ENCODE measurements at places on chromosomes 11 and 22.

- DNase-seq = no peak
Measured at GRCh38 chr11:69131644-69132300, 24.0 kb upstream of the SMIM38 start.

DNA sequence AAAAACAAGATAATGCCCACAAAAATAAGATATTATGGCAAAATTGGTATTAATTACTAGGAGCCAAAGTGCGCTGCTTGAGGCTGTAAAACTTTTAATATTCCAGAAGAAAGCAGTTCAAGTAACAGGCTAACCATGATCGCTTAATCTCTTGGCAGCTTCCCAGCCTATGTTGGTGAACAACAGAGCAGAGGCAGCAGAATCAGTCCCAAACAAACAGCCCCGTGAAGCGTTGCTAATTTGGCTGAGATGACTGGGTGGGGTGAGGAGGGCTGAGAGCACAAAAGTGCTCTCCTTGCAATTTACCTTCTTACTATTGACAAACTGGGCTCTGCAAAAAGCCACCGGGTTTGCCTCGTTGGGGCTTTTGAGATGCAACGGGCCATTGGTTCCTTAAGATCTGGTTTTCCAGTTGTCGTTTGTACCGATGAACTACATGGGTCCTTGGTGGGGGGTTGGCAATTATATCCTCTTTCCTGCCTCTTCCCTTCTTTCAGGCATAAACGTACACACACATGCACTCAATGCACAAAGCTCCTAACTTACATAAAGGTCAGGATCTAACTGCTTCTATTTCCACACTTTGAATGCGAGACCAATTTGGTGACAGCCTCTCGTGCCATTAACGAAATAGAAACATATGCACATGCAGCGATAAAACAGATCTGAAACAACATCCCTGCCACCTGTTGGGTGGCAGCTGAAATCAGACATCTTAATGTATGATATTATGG is 407.6 kb upstream of the CADM1 start:
- DNase-seq = no peak

DNA sequence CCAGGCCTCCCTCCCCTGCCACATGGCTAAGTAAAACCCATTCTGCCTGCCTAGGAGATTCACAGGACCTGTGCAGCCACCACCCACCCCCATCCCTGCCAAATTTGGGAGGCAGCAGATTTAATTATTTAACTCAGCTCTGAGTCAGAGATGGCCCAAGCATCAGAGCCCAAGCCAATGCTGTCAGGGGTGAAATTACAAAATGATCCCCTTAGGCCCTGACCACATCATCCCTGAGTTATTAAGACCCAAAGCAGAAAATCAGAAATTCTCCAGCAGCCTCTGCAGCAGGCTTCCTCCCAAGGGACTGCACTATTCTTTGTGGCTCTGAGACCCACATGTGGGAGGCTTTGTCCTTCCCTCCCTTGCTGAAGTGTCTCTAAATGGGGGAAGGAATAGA is 52.8 kb upstream of the RRAS2 start:
- DNase-seq = no peak

DNA sequence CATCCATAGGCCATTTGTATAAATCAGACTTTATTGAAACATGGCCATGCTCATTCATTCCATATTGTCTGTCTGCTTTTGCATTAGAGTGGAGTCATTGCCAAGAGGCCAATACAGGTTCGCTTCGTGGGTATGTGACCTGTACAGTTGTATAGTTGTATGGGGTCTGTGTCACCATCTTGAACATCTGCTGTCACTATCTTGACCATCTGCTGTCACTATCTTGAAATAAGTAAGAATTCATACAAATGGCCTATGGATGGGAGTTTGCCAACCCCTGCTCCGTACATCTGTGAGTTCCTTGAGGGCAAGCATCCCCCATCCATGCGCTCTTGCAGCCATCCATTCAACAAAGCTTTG is 44.4 kb upstream of the ANO1 start:
- no peak for DNase-seq

DNA sequence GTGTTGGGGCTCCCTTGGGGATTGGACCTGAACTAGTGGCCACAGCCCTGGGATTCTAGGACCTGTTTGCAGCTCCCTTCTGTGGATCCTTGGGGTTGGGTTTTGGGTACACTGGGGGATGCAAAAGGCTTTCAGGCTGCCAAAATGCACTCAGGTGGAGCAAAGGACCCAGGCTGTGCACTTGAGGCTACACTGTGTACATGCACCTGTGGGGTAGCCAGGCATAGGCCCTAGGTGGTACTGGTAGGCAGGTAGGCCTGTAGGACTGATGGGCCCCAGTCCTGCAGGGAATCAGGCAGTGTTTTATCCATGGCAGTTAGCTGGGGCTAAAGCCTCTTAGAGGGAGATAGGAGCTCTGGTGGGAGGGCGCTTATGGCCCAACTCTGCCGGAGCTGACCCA is 542.3 kb downstream of the LUZP2 start:
- no peak for DNase-seq

GRCh38 chr22:49811020-49811791 is 16.5 kb downstream of the BRD1 start:
- no peak for DNase-seq

Measured in stimulated activated CD8-positive, alpha-beta memory T cell treated with anti-CD3 and anti-CD28 coated beads, Interleukin-4, amount 100 ng/mL, for 1 hour (primary cell).